ENCODE measurements at places on chromosomes 5 and 9. TPM values are rescaled to one million over a fixed set of nuclear protein-coding genes. Genes with fewer than 3 reads are reported as not detected.

GRCh38 chr5:83987513-83988292 is 267.0 kb upstream of the HAPLN1 start:
- peaks cover 4% of the 10 kb centered on the region for H3K36me3 ChIP-seq
- H3K4me1 ChIP-seq = peaks cover 10% of the 10 kb centered on the region
- H3K27me3 ChIP-seq = no peaks in the 10 kb centered on the region
- H3K4me3 ChIP-seq = no peak overlapping the region

DNA sequence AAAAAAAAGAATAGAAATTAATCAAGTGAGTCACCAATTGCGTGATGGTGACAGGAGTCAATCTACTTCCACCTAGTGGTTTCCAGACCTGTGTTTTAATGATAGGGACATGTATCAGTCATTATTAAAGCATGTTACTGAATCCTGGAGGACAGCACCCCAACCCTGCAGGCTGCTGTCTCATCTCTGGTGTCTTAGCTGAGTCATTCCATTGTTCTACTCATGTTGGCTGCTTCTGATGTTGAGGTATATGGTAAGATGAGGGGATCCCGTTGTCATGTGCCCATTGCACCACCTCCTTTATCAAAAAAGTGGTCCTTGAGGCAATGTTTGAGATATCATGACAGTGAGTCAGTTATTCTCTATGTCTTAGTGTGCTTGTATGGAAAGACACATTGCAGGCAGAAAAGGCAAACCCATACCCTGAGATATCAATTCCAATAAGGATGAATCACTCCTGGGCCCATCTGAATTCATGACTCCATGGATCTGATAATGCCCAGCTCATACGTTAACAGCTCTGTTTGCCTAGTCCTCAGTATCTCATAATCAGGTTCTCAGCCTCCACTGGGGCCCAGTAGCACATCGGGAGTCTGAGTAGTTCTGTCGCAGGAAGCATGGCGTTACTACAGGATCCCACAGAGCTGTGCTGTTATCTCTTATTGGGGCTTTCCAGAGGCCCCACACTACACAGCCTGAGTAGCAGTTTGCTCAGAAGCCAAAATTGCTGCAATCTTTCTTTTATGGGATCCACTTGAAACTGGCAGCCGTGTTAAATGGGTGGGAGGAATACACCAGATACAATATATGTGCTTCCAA is 31.2 kb downstream of the HMGCS1 start:
- H3K27ac ChIP-seq = no peak overlapping the region
- H3K4me3 ChIP-seq = no peak overlapping the region
- H3K4me1 ChIP-seq = no peaks in the 10 kb centered on the region
- peaks cover 7% of the 10 kb centered on the region for H3K36me3 ChIP-seq
- no peak for DNase-seq

GRCh38 chr5:4384649-4385048 is 755.5 kb upstream of the ADAMTS16 start:
- H3K27me3 ChIP-seq = no peaks in the 10 kb centered on the region
- DNase-seq = no peak
- H3K27ac ChIP-seq = no peak overlapping the region
- no peaks in the 10 kb centered on the region for H3K36me3 ChIP-seq

The CDH10 gene
- total RNA-seq = not detected

Data from chondrocyte (in vitro differentiated cells).